ENCODE measurements at places on chromosomes 5 and 9.

DNA sequence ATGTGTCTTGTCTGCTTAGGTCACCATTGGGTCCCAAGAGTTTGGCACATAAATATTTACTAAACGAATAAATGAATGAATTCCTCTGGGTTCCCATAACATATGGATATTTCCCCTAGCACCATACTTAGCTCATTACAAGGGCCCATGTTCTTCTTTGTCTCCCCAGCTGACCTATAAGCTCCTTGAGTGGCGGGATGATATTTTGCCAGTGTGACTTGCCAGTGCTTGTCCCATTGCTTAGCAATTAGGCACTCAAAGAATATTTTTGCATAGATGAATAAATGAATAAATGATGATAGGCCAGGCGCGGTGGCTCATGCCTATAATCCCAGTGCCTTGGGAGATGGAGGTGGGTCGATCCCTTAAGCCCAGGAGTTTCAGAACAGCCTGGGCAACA lies 16.9 kb upstream of the CTNNA1 start:
- DNase-seq, result no peak

DNA sequence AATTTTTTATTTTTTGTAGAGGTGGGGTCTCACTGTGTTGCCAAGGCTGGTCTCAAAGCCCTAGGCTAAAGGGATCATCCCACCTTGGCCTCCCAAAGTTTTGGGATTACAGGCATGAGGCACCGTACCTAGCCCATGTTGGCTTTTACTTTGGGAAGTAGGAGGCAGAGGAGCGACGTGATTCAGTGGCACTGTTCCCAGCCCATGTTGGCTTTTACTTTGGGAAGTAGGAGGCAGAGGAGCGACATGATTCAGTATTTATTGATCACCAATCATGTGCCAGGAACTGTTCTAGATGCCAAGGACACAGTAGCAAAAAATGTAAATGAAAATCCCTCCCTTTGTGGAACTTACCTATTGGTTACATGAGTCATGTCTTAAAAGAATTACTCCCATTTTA lies 18.3 kb downstream of the SNX24 start:
- no peak for DNase-seq

DNA sequence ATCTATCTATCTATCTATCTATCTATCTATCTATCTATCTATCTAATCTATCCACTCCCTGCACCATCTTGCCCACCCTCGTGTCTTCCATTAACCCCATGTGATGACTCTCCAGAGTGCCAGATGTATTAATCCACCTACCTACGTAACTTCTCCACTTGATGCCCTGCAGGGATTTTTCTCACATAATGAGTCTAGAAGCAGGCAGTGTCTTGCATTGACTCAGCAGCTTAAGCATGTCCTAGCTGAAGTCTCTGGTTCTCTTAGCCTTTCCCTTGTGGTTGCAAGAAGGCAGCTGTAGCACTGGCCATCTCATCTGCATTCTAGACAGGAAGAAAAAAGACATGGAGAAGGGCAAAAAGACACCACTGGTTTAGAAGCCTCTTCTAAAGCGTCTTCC lies 96.7 kb upstream of the ALDH1B1 start:
- no peak for DNase-seq

DNA sequence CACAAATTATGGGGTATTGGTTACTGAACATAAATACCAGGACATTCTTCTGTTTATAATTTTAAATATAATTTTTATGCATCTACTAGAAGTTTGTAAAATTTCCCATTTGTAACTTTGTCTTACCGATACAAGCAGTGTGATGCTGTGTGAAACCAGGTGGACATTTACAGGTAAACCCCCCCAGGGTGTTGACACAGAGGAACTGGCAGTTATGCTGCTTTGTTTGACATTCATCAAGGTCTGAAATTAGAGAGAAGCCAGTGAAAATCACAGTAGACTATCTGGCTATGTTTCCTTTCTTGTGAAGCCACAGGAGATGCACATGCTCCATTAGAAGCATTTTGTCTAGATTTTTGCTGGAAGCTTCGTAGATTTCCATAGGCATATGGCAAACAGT lies 190.9 kb downstream of the SLC12A2 start:
- no peak for DNase-seq

DNA sequence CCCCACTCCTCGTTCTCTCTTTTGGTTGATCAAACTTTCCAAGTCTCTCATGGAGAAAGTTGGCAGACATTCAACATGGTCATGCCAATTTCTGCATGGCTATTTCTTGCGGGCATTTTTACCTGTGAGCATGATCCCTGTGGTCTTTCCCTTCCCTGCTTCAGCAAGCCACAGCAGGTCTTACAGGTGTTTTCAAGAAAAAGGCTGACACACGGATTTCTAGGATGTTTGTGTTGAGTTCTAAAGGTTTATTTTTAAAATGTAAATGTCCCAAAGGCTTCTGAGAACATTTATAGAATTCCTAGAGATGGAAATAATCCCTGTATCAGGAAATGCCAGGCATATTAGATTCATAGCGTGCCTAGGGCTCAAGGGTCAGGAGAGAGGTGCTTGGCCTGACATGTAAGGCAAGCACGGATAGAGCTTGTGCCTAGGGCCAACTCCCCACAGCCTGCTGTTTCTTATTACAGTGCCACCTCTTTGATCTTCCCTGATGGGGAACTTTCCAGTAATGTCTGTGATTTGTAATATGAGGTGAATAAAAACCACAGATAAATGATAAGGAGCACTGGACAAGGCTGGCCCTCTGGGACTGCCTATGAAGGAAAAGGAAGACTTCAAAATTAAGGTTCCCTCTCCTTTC lies 79.8 kb downstream of the MUSK start:
- DNase-seq, result no peak

- no peak for DNase-seq
Measured at GRCh38 chr9:88721025-88721424, 186.0 kb downstream of the NXNL2 start.

DNA sequence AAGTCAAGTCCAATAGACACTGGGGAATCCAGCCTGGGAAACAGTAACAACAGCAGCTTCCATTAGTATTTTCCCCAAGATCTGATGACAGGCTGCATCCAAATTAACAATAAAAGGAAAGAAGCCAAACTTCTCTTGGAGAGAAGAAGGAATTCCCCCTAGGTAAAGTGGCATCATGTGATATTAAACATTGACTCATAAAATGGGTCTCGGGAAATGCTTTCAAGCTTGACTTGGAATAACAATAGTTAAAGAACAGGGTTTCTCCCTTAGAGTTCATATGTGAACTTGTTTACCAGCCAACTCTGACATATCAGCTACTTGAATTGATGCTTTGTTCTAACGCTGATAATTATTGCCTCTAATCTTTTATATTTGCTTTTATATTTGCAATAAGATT lies 45.4 kb downstream of the ENTREP1 start:
- no peak for DNase-seq

DNA sequence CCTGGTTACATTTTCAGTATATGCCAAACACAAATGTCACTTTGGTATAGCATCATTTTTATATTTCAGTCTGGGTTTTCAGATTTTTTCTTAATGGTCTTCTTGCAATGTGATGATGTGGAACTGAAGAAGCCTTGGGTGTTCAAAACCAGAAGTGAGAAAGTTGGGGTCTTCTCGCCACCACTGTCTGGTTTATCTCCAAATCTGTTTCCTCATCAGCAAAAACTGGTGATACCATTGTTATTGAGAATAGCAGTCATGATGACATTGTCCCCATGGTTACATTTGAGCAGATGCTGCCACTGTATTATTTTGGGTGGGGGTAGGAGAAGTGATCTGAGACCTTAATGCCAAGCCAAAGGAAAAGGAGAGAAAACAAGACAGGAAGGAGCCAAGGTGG lies 85.9 kb upstream of the MAP3K1 start:
- no peak for DNase-seq

GRCh38 chr5:27963050-27963783 lies 924.8 kb upstream of the CDH9 start:
- no peak for DNase-seq

GRCh38 chr9:104900871-104901270 lies 27.1 kb downstream of the ABCA1 start:
- no peak for DNase-seq

DNA sequence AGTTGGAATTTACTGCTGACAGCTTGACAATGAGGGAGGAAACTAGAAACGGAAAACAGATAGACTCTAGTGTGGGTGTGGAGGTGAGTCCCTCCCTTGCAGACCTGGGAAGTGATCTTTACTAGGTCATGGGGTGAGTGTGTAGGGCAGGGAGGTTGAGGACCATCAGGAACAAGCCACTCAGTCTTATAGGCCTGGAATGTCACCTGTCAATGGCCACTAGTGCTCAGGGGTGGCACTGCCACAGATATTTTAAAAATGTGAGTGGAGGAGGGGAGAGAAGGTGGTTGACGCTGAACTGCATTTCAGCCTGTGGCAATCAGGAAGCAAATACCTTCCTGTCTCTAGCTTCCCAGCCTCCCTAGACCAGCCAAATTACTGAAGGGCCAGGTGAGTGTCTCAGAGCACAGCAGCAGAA lies 9.0 kb downstream of the OR2S2 start:
- no peak for DNase-seq

GRCh38 chr9:522658-523057 lies 308.0 kb downstream of the DOCK8 start:
- no peak for DNase-seq

DNA sequence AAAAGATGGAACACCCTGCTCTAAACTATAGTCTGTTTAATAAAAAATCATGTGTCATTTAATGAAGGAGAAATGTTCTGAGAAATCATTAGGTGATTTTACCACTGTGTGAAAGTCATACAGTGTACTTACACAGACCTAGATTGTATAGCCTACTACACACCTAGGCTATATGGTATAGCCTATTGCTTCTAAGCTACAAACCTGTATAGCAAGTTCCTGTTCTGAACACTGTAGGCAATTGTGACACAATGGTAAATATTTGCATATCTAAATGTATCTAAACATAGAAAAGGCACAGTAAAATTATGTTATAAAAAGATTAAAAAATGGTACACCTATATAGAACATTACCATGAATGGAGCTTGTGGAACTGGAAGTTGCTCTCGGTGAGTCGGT lies 40.6 kb downstream of the EFNA5 start:
- no peak for DNase-seq

DNA sequence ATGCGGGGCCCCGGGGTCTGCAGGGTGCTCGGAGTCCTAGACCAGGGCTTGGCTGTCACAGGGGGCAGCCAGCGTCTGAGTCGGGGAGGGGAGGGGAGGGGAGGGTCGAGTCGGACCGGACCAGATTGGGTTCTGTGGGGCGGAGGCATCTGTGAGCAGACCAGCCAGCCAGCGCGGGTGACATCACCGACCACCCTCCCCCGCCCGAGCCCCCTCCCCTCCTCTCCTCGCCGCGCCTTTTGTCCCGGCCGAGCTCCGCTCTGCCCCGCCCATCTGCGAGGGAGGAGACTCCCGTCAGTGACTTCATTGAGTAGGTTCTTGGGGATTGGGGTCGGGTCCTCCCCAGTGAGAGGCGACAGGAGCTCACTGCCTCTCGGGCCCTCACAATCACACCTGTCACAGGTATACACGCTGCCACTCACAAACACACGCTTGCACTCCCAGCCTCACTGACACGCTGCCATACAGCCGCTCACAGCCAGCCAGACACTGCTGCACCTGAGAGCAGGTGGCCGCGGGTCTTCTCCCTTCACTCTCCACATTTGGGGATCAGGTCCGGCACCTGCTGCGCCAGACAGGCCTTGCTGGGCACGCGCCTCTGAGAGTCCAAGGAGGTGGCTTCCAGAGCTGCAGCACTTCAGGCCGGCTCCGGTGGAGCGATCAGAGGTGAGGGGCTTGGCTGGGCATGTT lies 546 bp downstream of the DNAJB5 start:
- DNase-seq, result no peak

DNA sequence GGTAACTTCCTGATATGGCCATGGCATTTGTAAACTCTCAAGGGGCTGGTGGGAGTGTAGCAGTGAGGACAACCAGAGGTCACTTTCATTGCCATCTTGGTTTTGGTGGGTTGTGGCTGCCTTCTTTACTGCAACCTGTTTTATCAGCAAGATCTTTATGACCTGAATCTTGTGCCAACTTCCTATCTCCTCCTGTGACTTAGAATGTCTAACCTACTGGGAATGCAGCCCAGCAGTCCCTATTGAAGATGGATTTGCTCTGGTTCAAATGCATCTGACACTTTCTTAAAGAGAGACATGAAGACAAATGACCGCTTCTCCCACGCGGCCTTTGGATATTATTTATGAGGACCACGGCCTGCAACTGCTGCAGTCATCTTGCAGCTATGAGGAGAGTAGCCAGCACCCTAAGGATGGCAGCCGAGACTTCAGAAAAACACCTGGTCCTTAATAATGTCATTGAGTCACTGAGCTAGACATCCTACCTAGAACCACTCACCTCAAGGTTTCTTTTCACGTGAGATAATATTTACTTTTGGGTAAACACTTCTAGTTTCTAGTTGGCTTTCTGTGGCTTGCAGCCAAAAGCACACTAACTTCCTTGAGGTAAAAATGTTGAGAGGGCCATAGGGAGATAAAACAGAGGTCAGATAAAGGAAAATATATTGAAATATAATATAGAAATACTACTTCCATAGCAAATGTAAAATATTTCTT lies 28.2 kb downstream of the CETN3 start:
- DNase-seq, result no peak

DNA sequence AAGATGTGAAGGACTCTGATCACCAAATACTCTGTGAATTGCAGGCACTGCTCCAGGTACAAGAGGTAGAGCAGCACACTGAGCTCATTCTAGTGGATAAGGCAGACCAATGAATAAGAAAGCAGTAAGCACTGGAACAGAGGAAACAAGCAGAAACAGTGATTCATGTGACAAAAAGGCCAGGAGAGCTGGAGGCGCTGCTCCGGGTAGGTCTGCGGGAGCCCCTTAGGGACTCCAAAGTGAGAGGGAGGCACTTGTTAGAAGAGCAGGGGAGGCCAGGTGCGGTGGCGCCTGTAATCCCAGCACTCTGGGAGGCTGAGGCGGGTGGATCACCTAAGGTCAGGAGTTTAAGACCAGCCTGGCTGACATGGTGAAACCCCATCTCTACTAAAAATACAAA lies 231.6 kb upstream of the NFIL3 start:
- no peak for DNase-seq

DNA sequence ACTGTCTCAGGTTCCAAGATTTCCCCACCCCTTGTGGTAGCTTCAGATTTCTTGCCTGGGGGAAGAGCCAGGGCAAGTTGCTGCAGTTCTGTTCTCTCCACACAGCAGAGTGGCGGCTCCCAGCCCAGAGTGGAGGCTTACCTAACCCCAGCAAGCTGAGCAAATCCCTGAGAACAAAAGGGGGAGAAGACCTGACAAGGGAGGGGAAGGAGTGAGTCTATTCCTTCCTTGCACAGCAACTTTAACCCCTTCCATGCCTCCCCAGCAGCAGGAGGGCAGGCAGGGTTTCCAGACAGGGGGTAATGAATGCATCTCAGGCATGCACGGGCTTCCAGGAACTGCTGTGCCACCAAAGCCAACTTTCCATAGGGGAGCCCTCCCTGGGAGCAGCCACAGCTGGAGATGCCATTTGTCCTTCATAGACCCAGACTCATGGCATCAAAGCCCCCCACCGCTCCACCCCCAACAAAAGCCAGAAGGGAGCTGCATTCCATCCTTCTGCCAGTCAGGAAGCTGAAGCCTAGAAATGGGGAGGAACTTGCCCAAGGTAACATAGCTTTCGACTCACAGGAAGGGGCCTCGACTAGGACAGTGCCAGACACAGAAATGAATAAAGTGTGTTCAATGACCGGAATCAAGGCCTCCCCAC lies 28.8 kb upstream of the FAT2 start:
- no peak for DNase-seq

Measured in non-pigmented ciliary epithelial cell (primary cell).